Activated CD4-positive, alpha-beta T cell treated with anti-CD3 and anti-CD28 coated beads for 36 hours (primary cell): ENCODE measurements at places on chromosomes 2 and 18.
A peak's percentile ranks its signal among the peaks of the same experiment; 100 is the strongest.

- no peak for DNase-seq
These were observed 1.7 kb downstream of the CCBE1 start for GRCh38 chr18:59695551-59695950.

- DNase-seq, result no peak
These were observed 4.5 kb upstream of the POLE4 start for GRCh38 chr2:74953796-74954499.

DNA sequence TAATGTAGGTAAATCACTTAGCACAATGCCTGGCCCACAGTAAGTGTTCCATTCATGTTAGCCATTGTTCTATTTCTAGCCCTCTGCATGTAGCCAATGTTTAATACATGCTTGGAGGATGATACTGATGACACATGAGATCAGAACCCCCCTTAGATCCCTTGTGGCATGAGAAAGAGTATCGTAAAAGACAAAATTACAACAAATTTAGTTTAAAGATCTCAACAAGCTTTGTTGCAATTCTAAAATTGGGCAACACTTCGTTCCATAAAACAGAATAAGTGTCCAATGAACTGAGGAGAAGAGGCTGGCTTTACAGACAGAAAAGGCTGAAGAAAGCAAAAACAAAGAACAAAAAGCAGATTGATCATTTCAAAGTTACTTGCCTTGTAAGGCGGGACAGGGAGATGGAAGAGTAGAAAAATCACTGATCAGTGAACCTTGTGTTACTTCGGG is 148.7 kb upstream of the SLC1A4 start:
- no peak for DNase-seq

GRCh38 chr2:78887446-78887845 is 138.1 kb upstream of the REG3G start:
- no peak for DNase-seq

DNA sequence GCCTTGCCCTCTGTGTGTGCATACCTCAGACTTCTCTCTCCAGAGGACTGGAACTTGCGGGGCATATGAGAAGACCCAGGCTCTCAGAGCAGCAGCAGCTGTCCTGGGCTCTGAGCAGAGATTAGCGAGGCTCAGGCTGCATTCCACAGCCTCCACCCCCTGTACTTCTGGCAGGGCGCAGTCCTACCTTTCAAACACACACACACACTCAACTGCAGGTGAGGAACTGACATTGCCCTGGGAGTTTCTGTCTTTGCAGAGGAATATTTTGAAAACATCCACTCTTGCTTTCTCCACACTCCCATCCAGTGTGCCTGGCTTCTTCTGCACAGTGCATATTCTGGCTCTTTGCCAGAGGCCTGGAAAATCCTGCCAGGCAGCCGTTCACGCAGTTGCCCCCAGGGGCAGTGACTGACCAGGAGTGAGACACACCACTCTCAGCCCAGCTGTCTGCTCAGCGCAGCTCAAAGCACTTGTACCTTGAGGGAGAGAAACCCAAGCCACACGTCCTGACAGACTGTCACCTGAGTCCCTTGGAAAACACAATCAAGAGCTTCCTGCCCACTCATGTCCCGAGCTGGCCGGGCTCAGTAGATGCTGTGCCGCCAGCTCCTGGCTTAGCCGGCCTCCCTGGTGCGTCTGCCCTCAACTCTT is 460.8 kb downstream of the RNF144A start:
- no peak for DNase-seq

- no peak for DNase-seq
These were observed 120.6 kb upstream of the UGP2 start for GRCh38 chr2:63721082-63721424.

GRCh38 chr2:191013682-191013931 is 364 bp downstream of the STAT1 start:
- DNase-seq, result no peak

- DNase-seq, result peak; percentile 76
These were observed at the start of gene SH3BP4 for GRCh38 chr2:234951664-234952269. SH3BP4 (plus strand) TSS chr2:234952017; CDS start chr2:235035003, 82,986 bp downstream.

- DNase-seq, result no peak
These were observed 13.7 kb downstream of the ANKRD23 start for GRCh38 chr2:96830044-96830562.

DNA sequence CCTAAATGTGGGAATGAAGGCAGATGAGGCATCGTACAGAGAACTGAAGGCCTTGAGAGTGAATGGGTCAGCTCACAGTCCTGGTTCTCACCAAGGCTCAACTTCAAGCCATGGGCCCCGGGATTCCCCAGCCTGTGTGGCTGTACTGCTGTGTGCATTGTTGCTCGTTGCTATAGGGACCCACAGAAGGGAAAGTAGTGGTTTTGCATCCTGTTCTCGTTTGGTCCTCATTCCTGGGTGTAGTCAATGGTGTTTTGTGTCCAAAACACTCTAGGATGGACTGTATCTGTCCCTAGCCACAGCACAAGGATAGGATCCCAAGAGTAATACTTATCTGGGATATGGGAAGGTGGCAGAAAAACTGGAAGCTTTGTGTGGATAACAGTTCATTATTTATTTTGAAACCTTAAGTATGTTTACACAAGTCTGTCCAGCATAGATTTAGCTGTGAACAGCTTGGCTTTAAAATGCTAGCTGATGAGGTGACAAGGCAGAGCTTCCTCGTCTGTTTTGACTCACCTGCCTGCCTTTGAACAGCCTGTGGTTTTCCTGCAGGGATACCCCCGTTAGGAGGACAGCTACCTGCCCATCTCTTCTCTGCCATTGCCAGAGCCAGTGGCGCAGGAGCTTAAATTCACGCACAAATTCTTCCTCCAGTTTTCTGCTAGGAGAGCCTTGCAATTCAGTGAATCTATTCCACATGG is 85.0 kb downstream of the WDSUB1 start:
- DNase-seq, result peak; percentile 30

GRCh38 chr18:47417807-47418206 is 166.3 kb upstream of the SKOR2 start:
- peak; percentile 5 for DNase-seq

DNA sequence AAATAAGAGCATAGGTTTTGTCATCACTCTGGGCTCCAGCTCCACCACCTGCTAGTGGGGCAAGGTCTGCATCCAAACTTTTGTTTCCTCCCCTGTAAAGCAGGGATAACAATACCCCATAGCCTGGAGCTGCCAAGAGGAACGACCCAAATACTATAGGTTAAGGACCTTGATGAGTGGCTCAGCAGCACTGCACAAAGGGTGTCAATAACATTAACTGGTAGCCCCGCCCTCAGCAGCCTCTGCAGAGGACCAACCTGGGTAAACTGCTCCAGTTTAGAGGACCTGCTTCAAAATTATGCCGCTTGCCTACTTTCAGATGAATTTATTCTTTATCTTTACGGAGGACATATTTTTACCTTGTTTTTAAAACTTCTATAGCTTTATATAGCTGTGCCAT is 65.8 kb upstream of the RIOK3 start:
- no peak for DNase-seq

GRCh38 chr2:58875436-58875835 is 634.3 kb upstream of the FANCL start:
- DNase-seq, result no peak
